ENCODE measurements at places on chromosomes 2 and 18. TPM values are rescaled to one million over a fixed set of nuclear protein-coding genes. Genes with fewer than 3 reads are reported as not detected.

Gene NLRC4
- 0.11 TPM for total RNA-seq

Gene ACTG2
- 53.9 TPM for total RNA-seq

Gene PHLPP1
- 51.0 TPM for total RNA-seq

Gene SCN7A
- total RNA-seq: 19.0 TPM

Gene PTH2R
- total RNA-seq: 4.2 TPM

Gene RTP5
- total RNA-seq: not detected

Gene MBOAT2
- 84.3 TPM for total RNA-seq

Gene ANKRD23
- total RNA-seq: 24.0 TPM

Gene TUBB6
- 99.8 TPM for total RNA-seq

Gene SLC9A4
- total RNA-seq: 0.55 TPM

Gene REG1B
- total RNA-seq: not detected

Gene ALPP
- total RNA-seq: not detected

Gene EMILIN1
- total RNA-seq: 72.2 TPM

Gene METTL8
- total RNA-seq: 20.7 TPM

Gene NEU4
- total RNA-seq: 0.66 TPM

Gene NYAP2
- total RNA-seq: 8.2 TPM

Gene TPO
- 2.0 TPM for total RNA-seq

Gene UGT1A8
- total RNA-seq: not detected

Gene CPLX4
- total RNA-seq: 46.1 TPM

Gene ERICH2
- total RNA-seq: not detected

Gene PTPRN
- 22.0 TPM for total RNA-seq

Gene OSGEPL1
- total RNA-seq: 29.6 TPM

Gene CABYR
- total RNA-seq: 7.0 TPM

Gene EN1
- total RNA-seq: 0.16 TPM

Gene CNTNAP5
- total RNA-seq: 16.3 TPM
